Transverse colon (tissue), 4 donors: ENCODE measurements at places on chromosomes 11 and 22.

GRCh38 chr11:59866397-59866796 lies at the start of gene TCN1:
TSS of gene TCN1 (minus strand) at chr11:59866487. CDS start at chr11:59866470, 17 bp downstream.
- DNase-seq, result no peak

DNA sequence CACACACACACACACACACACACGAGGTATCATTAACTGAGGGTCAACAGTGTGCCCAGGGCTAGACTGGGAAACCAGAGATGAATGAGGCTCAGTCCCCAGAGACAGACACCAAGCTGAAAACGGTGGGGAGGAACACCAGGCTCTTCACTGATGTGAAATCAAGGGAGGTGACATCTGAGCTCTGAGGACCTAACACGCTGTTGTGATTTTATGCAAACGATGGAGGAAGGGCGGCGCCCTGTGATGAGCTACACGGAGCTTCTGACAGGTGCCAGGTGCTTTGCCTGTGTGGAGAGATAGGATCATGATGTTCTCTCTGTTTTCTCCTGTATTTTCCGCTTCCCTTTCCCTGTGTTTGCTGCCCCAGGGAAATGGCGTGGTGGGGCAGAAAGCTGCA lies 6.5 kb upstream of the CYB5R3 start:
- DNase-seq, result peak; percentile 46

GRCh38 chr11:8692417-8692816 lies 9.8 kb downstream of the RPL27A start:
- no peak for DNase-seq

GRCh38 chr22:36327922-36328551 lies 59.7 kb downstream of the MYH9 start:
- DNase-seq, result no peak

- no peak for DNase-seq
Measured at GRCh38 chr22:22756109-22756508, 111.7 kb downstream of the GGTLC2 start.

DNA sequence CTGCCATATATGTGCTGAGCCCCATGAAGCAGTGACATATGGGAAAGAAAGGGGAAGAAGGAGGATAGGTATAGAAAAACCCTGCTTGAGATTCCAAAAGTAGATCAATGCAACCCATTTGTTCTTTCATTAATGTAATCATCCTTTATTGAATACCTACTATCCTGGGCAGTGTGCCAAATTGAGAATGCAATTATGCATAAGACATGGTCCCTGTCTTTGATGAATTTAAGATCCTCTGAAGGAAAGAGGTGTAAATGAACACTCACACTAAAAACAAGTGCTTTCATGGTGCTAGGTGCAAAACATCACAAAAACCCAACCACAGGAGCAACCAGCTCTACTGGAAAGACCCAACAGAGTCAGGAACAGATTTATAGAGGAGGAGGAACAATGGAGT lies 29.7 kb downstream of the FLI1 start:
- DNase-seq, result no peak

DNA sequence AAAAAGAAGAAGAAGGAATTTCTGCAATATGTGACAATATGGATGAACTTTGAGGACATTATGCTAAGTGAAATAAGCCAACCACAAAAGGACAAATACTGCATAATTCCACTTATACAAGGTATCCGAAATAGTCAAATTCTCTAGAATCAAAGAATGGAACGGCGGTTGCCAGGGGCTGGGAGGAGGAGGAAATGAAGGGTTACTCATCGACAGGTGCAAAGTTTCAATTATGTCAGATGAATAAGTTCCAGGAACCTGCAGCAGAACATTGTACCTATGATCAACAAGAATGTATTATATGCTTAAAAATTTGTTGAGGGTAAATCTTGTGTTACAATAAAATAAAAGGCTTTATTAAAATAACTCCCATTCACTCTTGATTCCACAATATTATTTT lies 49.0 kb downstream of the SC5D start:
- DNase-seq, result peak; percentile 33

DNA sequence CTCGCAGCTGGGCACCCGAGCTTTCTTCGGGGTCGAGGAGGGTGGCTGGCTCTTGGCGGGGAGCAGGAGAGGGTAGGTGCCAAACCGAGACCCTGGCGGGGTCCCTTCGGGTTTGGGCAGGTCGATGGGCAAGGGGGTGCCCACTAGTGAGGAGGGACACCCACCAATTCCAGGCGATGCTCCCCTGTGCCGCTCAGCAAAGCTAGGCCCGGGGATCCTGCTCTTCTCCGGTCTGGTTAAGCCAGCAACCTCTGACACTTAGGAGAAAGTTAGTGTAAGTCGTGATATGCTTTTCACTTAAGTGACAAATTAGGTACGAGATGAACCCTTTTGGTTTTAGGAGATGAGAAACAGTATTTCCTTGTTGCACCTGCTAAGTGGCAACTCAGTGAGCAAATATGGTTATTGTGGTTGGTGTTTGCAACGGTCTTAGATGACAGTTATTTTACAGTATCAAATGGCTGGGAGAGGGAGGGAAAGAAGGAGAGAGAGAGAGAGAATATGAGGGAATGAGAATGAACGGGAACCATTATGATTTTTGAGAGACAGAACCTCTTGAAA lies 565 bp downstream of the NUCB2 start:
- no peak for DNase-seq

GRCh38 chr11:65429068-65429681 lies 6.6 kb downstream of the NEAT1 start:
- DNase-seq, result peak; percentile 59

DNA sequence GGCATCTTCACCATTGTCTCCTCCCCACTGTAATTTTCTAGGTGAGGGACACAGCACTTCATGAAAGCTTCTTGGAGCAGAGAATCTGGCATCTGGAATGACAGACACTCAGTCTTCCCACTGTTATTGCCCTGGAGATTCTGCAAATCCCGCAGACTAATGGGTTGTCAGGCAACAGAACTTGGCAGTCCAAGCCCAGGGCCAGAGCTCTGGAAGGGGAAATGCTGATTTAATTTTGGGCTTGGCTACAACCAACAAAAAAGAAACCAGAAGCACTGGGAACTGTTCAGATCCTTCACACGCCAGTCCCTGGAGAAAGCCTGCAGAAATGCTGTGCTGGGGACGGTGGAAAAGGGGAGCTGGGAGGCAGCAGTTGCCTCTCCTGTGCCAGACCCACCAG lies 71.5 kb upstream of the BID start:
- no peak for DNase-seq

- no peak for DNase-seq
Measured at GRCh38 chr22:43988116-43988820, 33.0 kb downstream of the SAMM50 start.

DNA sequence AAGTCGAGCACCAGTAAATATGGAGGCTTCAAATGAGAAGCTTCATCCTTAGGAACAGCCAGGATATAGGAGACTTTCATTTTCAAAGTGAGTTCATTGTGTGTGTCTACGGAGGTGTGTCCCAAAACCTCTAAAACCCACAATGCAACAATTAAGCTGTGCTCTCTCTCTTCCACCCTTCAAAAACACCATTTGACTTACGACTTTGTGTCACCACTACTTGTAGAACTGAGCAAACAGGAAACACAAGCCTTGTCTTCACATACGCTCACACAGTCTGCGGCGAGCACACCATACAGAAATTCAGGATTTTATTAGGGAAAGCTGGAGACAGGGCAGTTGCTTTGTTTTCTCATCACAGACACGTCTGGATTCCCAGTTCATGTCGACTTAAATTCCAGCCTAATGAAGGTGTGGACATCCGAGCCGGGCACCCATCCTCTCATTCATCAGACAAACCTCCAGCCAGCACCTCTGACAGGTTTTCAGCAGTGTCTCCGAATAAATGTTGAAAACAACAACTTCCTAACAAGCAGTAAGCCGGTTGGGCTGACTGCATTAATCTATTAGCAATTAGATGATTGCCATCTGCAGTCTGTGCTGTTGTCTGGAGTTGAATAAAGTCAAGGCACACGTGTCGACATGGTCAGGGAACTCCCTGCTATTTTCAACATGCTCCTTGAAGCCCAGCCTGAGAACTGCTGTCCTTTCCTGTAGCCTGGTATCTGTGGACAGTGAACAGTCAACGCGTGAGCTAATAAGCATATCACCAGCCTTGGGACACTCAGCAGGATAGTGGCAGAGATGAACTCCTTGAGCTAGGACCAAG lies 1411.1 kb downstream of the BRD1 start:
- DNase-seq, result no peak

GRCh38 chr11:105296806-105297205 lies 157.2 kb upstream of the CARD18 start:
- no peak for DNase-seq
